WTC11 (cell line): ENCODE measurements at places on chromosomes 4 and X.

DNA sequence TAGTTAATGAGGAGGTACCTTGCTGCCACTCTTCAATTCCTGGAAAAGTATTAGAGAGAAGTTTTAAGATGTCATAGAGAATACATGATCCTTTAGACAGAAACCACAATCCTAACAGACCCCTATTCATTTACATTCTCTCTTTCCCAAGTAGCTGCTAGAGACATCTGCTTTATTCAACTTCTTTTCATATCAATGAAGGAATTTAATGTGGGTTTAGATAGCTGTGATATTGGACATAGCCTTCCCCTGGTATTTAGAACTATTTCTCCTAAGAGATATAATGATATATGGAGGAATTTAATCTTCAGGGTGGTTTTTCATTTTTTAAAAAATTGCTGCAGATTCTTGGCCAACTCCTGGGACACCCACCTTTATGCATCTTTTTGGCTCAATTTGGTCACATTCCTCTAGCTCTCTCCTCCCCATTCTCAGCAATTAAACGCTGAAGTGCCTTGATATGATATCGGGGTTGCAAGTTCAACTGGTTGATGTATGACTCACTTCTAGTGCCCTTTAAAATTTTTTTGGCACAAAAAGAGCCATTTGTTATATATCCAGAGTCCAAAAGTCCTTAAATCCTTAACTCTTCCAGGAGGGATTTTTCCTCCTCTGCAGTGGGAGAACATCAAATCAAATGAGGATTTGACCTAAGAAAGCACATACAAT, 57.6 kb downstream of the DOCK11 start:
- no peak for DNase-seq

DNA sequence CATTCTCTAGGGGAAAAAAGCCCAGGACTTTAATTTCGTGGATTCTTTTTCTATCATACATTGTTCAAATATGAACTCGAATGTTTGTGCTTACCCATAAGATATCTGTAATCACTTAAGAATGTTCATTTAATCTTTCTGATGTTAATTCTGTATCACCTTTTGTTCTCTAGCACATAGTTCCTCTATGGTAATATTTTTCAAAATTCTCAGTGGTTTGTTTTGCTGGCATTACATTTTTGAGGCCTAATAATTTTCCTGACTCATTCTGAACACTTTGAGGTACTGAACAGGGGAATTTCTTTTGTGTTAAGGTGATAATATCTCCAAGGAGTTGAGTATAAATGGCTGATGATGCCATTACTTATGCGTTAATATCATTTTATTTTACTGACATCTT, 490.7 kb upstream of the PITX2 start:
- DNase-seq: no peak

GRCh38 chr4:6415031-6415705, 57.2 kb downstream of the PPP2R2C start:
- DNase-seq: no peak

GRCh38 chr4:93710101-93710846, 118.3 kb upstream of the ATOH1 start:
- DNase-seq: peak; percentile 58

GRCh38 chr4:78876568-78877320, 62.5 kb downstream of the PAQR3 start:
- no peak for DNase-seq
